Eye (tissue), 1 donor: ENCODE measurements at places on chromosomes 11 and 22.

GRCh38 chr11:61960532-61960931, 6.9 kb downstream of the FTH1 start:
- no peak for DNase-seq

GRCh38 chr11:35367491-35367890, 51.9 kb downstream of the SLC1A2 start:
- no peak for DNase-seq

DNA sequence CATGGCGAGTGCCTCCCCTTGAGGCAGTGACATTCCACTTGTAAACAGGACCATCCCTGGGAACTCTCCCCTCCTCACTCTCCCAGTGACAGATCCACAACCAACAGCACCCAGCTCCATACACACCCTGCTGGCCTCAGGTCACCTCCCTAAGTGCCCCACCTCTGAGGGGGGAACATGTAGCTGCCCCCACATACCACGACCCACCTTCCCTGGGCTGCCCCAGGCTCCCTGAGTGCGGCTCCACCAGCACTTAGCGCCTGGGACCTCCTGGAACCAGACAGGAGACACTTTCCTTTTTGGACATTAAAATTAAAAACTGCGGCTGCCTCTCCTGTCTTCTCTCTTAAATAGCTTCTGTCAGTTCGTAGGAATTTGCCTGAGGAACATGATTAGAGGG, 1140.1 kb downstream of the BRD1 start:
- no peak for DNase-seq

- DNase-seq: peak; percentile 95
Measured at GRCh38 chr11:3642071-3642951, 519 bp upstream of the ART5 start.

DNA sequence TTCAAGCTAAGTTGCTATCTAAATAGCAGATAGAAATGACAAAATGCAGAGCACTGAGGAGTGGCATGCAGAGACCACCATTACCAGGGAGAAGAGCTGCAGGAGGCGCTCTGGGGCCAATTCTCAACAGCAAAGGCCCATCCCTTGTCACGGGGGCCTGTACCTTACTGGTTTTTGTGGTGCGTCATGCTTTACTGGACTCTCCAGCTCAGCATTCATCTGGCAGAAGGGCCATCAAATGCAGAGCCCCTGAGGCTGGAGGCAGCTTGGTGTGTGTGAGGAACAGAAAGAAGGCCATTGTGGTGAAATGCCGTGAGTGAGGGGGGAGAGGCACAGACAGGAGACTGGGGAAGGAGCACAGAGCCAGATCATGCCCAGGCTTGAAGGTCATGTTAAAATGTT, 56.5 kb upstream of the NAV2 start:
- no peak for DNase-seq

- no peak for DNase-seq
Measured at GRCh38 chr11:124877910-124878758, 12.9 kb downstream of the ROBO3 start.

GRCh38 chr11:95832763-95833162, 42.5 kb downstream of the CEP57 start:
- no peak for DNase-seq
